HS-5 (cell line): ENCODE measurements at places on chromosomes 3 and 15.

- no peak for DNase-seq
These were observed 129.8 kb upstream of the CTDSPL start for GRCh38 chr3:37731895-37732294.

GRCh38 chr3:126107203-126107939 is 23.4 kb upstream of the SLC41A3 start:
- DNase-seq: no peak

DNA sequence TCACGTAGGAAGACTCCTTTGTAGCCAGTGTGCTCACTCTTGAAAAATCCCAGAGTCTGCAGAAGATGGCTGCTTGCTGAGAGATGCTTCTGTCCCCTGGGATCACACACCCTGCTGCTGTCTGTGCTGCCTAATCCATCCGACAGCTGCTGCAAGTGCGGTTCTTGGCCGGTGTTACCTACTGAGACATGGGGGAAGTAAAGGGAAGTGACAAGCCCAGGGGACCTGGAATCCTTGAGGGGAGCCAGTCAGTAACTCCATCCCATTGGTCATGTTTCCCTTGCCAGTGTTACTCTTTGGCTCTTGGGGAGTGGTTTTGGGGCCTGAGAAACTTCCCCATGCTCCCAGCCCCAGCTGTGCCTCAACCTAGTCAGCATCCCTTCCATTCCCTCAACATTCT is 8.3 kb upstream of the CPNE9 start:
- DNase-seq: no peak

- DNase-seq: no peak
These were observed 42.4 kb upstream of the VPS8 start for GRCh38 chr3:184769382-184770170.

DNA sequence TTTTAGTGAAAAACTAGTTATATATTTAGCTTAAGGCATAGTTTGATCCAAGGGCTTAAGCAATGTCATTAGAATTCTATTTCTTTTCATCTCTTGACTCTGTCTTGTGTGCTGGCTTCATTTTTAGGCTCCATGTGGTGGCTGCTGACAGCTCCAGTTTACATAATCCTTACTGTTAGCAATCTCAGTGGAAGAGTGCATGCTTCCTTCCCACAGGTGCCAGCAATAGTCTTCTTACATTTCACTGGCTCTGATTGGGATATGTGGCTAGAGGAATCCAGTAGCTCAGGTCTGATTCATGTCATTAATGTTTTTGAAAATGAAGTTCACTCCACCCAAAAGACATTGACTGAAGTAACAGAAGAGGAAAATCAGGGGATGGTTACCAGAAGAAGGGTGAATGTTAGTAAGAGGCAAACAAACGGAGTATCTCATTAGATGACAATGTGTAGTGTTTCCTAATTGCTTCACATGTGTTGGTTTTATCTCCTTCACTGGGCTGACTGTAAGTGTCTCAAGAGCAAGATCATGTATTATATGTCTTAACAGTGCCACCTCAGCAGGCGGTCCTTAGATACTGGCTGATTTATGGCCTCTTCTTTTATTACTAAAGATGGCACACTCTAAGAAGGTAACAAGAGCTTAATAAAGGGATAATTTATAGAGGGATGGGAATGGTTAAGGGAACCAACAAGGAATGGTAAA is 25.6 kb upstream of the TCF12 start:
- DNase-seq: no peak

GRCh38 chr3:19154693-19155250 is 6.5 kb downstream of the KCNH8 start:
- DNase-seq: no peak
